Cerebellum (tissue), 4 donors: ENCODE measurements at places on chromosomes 7 and 10.

DNA sequence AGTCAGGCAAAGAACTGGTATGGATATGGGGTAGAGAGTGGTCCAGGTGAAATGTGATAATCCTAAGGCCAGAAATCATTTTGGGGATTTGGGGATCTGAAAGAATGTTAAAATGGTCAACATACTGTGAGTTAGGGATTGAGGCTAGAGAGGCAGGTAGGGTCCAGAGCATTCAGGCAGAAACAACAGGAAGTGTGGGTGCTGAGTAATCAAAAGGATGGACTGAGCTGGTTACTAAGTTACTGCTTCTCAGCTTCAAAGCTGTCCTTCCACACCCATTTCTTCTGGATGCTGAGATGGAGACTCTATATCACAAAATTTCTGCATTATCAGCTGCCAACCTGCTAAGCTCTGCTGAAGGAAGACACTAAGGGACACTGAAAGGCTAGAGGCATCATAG lies 30.6 kb upstream of the PRKCQ start:
- no peak for DNase-seq

DNA sequence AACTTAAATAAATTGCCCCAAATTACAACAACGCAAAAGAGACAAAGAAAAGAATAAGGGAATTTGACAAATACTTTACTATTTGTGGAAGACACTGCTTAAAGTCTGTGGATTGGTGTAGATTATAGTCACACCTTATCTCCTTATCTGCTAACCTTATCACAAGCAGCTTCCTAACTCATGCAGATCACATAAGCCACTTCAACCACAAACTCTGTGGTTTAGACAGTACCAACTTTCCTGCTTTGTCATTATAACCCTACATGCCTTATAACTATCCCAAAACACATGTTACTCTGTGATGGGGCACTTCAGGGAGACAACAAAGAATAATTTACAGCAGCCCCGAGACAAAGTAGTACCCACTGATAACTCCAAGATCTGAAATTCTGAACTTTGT lies 41.5 kb upstream of the PPP3CB start:
- DNase-seq, result no peak

- DNase-seq, result no peak
These were observed 636.5 kb downstream of the DNAJB9 start for GRCh38 chr7:109206196-109206595.

DNA sequence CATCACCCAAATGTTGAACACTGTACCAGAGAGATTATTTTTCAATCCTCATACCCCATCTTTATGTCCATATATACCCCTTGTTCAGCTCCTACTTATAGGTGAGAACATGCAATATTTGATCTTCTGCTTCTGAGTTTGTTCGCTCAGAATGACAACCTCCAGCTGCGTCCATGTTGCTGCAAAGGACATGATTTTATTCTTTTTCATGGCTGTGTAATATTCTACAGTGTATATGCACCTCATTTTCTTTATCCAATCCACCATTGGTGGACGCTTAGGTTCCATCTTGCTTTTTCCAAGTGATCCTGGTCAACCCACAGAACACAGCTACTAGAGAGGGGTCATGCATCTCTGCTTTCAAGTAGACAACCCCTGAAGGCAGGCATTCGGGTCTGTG lies 99.5 kb downstream of the MYL10 start:
- DNase-seq, result no peak

DNA sequence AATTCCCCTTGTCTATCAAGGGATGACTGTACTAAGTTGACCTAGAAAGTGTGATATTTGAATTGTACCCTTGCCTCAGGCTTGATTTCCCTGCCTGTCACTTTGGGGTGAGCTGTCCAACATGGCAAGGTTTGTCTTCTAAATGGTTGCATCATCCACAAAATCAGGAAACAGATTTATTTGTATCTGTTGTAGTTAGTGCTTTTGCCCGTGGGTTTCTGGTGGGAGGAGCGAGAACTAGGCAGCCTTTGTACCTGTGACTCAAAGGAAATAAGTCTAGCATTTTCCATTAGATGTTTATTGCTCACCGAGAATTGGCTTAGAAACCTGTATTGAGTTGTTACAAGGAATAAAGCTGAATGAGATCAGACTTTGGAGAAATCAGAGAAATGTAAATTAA lies 650.8 kb downstream of the LRMDA start:
- no peak for DNase-seq

DNA sequence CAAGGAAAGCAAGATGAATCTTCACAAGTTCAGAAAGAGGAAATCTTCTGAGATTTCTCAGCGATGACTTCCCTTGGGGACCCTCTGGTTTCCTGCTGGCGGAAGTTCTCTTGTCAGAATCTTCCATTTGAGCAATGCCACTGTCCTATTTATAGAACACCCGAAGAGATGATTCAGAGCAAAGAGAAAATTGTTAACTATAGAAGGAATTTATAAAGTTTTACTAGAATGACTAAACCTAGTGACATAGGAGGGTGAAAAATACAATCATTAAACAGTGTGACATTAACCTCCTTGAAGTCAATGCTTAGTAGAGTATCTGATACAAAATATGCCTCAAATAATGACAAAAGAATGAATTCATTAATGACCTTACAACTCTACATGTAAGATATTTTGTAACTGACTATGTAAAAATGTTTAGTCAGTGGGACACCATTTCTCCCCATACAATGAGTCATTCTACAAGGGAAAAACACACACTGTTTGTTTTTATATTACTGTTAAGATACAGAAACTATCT lies 206.5 kb upstream of the CNTNAP2 start:
- no peak for DNase-seq

GRCh38 chr10:30742471-30742870 lies 112.9 kb upstream of the LYZL2 start:
- no peak for DNase-seq
